ENCODE measurements at places on chromosomes 4 and X.

DNA sequence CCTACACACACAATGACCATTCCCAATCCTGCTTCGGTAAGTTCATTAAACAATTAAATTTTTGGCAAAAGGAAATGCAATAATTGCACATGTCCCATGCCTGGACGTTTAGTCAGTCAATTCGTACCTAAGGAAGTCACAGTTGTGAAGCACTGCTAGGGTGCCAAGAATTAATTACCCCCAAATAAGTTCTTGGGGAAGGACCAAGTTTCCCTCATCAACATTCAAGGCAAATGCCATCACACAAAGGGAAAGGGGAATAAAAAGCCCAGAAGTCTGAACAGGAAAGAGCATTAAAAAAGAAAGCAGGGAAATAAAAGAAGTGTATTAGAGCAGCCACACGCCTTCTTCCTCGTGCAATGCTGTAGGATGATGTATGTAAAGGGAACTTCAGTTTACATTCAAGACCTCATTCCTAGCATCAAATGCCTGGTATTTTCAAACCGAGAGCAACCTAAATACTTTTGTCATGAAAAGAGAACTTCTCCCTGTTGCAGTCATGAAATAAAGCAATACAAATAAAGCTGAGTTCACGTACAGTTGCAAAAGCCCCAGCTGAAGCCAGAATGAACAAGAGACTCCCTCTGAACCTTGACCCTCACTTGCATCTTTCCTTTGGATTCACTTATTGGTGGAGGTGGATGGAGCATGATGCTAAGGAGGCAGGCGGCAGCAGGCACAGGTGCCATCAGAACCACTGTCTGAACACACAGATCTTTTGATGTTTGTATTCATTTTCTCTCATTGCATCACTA is 124.0 kb upstream of the PPARGC1A start:
- DNase-seq = peak; percentile 44

DNA sequence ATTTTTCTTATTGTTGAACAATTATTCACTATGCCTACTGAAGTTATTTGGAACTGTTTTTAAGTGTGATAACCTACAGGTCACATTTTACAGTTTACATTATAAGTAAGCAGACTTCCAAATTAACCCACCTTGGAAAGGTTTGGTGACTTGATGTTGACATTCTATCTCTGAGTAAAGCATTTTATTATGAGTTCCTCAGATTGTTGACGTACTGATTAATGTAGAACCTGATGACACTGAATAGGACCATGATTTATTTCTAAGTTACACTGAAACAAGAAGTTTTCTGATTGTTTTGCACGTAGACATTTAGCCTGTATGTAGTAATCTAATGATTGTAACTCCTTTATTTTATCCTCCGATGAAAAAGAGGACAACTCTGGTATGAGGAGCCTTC is 17.0 kb upstream of the CXCL3 start:
- DNase-seq = no peak

DNA sequence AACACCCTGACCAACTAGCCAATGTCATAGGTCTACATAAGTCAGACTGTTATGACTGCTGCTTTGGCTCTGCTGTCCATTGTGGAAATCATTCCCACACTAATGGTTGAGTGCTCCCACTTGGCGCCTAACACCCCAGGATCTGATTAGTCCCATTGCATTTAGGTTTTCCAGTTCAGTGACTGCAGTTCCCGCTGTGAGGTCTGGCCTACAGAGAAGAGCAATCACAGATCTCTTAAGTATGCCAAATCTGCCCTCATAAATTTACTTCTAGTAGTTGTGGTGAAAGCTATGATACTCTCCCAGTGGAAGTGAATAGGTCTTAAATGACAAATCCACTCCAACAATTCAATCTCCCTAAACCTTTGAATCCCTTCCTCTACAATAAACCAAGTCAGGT is 77.3 kb upstream of the IL2 start:
- no peak for DNase-seq

DNA sequence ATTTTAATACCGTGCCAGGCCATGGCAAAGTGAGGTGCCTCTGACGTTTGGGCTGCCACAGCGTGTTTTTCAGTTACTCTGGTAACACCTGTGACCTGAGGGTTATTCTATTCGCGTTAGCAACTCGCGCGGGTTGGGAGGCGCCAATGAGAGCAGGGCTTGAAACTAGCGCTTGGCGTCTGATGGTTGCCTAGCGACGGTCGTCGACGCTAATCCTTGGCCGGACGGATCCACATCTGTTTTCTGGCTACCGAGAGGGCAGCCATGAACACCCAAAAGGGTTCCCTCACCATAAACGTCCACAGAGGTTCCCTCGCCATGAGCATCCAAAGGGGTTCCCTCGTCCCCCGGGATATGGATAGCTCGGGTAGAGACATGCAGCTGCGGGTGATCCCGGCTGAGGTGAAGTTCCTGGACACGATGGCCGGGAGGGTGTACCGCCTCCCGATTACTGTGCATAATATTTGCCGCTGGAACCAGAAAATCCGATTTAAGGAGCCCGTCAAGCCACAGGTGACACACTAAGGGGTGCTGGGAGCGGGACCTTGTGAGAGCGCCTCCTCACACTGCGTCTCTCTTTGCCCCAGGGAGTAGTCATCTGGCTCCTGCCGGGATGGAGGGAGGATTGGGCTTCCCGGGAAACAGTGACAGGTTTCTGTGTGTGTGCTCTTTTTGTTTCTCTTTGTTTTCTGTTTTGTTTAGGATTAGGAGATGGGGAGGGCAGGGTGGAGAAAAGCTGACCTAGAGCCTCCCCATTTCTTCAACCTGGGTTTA is at the start of gene CFAP47:
TSS of gene CFAP47 (plus strand) at position 199 of the 774 bp plus-strand sequence. CDS start at position 265, 66 bp downstream.
- DNase-seq = peak; percentile 59

DNA sequence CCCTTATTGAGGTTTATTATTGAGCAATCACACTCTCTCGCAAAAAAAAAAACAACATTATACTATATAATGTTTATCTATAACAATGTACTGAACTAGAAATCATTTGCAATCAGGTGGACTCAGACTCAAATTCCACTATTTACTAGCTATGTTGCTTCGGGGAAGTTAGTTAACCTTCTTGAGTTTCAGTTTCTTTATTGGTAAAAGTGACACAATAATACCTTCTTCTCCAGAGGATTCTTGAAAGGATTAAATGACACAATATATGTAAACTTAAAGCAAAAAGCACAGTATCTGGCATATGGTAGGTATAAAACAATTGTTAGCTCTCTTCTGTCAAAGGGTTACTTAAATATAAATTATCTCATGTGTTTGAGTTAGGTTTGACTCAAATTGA is 31.5 kb upstream of the HDAC8 start:
- no peak for DNase-seq

DNA sequence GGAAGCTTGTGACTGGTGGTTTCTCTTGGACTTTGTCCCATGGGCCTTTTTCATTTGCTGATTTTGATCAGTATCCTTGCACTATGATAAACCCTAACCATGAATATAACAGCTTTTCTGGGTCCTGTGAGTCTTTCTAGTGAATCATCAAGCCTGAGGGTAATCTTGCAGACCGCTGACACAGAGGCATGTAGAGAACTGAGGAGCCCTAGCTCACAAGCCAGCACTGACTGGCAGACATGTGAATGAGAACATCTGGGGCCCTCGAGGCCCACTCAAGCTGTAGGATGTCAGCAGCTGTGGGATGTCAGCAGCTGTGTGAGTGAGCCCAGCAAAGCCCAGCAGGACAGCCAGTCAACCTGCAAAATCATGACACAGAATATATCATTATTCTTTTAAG is 36.7 kb downstream of the HMGB3 start:
- DNase-seq = no peak

GRCh38 chr4:13601048-13601447 is 26.5 kb downstream of the BOD1L1 start:
- DNase-seq = peak; percentile 74

DNA sequence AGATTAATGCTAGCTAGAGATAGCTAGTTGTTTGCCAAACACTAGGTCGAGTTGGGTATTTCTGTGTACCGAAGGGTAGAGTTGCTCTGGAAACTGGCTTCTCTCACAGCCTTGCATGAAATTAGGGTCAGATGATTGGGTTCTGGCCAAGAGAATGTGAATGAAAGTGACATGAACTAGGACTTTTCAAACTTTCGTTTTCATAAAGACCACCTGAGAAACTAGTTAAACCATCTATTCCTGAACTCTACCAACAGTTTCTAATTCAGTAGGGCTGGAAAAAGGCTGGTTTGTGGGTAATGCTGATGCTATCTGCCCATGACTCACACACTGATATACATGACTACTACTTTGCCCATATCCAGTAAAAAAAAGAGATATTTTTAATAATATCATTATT is 157.6 kb downstream of the GASK1B start:
- DNase-seq = no peak
